Glutamatergic neuron (in vitro differentiated cells): ENCODE measurements at places on chromosomes 6 and 20. TPM values are rescaled to one million over a fixed set of nuclear protein-coding genes. Genes with fewer than 3 reads are reported as not detected.

DNA sequence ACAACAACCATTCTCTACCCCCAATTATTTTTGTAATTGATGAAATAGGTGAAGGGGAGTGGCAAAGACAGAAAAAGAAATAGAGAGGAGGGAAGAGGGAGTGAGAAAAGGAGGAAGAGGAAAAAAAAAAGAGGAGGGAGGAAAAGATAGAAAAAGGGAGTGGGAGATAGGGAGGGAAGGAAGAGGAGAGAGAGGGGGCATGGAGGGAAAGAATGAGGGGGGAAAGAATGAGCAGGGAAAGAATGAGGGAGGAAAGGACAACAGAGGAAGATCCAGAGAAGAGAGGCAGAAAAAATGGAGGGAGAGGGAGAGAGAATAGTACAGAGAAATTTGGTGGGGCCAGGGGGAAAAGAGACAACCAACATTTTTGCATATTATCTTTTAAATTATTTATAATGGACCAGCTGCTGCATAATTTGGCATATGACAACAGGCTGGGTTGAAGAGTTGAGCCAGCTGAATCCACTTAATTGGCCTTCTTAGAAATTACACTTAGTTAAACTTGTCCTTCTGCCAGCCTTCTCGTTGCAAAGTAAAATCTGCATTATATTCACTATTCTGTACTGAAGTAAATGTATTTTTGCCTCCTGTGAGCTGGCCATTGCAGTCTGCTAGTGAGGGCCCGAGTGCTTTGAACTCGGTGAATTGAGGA, 101.0 kb downstream of the ARHGAP18 start:
- DNase-seq = no peak

LY6G6F gene
- not detected for total RNA-seq

FAM50B gene
- 3.6 TPM for total RNA-seq

DNA sequence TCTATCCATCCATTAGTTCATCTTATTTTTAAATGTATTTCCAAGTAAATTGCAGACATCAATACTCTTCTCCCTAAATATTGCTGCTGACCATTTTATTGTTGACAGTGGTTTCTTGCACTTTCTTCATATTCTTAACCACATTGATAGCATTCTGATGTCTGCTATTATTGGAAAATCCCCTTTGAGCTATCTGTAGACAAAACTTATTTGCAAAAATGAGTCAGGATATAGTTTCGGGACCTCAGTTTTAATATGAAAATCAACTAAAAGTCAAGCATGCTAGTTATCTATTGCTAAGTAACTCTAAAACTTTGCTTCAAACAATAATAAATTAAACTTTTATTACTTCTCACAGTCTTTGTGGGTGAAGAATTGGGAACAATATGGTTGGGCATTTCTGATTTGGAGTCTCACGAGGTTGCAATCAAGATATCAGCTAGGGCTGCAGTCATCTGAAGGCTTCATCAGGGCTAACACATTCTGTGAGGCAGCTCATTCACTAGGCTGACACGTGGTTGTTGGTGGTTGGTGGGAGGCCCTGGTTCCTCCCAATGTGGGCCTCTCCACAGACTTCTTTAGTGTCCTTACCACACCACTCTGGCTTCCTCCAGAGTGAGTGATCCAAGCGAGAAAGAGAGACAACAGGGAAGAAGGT, 32.7 kb downstream of the CD109 start:
- no peak for DNase-seq

DNA sequence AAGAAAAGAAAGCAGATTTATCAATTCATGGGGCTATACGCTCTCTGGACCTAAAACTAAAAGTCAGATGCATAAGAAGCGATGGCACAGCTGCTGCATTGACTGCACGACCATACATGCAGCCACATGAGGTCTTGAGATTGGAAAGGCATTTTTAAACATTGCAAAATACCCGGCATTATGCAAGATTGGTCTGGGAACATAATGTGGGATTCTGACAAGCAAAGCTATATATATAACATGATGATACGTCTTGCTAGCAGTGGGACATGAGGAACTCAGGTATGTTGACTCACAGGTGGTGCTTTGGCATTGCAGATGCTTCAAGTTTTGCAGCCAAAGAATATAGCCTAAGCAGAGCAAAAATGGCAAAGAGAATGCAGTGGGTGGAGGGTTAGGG, 55.1 kb downstream of the SAMD3 start:
- no peak for DNase-seq

TMEM244 gene
- total RNA-seq = not detected

GSTA3 gene
- not detected for total RNA-seq

- DNase-seq = peak; percentile 61
These were observed 80.8 kb upstream of the RBM24 start for GRCh38 chr6:17200395-17200794.

- DNase-seq = no peak
These were observed 126.9 kb downstream of the KCNQ5 start for GRCh38 chr6:72748759-72749158.

DNA sequence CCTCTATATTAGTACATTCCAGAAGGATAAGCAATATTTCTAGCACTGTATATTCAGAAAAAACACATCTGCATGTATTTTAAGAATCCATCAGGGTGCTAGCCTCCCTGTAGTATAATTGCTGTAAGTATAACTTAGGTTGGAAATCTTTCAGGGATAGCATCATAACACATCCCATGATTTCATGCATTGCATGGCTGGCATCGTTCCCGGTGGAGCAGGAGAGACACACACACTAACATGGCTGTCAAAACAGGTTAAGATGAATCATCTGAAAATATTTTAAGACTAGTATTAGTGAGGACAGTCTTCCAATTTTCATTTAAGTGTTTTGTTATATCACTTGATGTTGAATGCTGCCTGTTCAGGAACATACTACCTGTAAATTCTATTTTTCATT, 32.1 kb upstream of the CENPW start:
- no peak for DNase-seq

DNA sequence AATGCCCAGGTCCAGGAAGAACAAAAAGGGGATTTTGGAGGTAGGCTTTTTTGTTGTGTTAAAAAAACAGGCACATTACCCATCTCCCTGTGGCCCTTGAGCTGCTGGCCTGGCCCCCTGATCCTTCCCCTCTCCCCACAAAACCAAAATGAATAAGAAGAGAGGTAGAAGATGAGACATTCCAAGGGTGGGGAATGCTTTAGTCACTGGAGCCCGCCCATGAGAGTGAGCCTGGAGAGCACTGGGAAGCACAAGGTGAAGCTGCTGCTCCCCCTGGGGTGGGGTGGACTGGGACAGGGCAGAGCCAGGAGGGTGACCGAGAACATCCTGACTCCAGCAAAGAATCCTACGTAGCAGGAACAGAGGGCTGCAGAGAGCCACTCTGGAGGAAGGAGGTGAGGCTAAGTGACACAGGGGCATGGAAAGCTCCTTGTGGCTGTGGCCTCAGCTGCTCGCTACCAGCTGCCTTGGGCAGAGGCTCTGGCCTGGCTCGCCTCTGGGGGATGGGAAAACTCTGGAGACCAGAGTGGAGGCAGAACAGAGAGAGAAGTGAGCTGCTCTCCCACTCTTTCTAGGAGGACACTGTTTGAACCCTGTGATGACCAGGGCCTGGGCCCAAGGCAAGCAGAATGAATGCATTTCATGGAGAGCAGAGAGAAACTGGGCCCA, 48.3 kb downstream of the AKAP7 start:
- no peak for DNase-seq

- DNase-seq = no peak
These were observed 64.8 kb upstream of the BEND3 start for GRCh38 chr6:107180099-107180498.

GRCh38 chr6:52356017-52356416, 5.9 kb upstream of the PAQR8 start:
- DNase-seq = no peak

OGFRL1 gene
- total RNA-seq = 21.4 TPM

DNA sequence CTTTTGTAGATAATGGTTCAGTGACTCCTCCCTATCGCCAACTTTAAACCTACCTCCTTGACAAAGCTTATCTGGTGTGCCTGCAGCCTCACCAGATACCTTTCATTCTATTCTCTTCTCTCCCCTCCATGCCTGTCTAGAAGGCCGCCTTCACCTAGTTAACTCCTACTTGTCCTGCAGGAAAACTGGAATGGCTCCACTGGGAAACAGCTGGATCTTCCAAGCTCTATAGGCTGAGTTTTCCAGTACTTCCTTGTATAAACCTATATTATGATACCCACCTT, 6.2 kb downstream of the PRKN start:
- DNase-seq = no peak

BPIFB2 gene
- total RNA-seq = not detected

DNA sequence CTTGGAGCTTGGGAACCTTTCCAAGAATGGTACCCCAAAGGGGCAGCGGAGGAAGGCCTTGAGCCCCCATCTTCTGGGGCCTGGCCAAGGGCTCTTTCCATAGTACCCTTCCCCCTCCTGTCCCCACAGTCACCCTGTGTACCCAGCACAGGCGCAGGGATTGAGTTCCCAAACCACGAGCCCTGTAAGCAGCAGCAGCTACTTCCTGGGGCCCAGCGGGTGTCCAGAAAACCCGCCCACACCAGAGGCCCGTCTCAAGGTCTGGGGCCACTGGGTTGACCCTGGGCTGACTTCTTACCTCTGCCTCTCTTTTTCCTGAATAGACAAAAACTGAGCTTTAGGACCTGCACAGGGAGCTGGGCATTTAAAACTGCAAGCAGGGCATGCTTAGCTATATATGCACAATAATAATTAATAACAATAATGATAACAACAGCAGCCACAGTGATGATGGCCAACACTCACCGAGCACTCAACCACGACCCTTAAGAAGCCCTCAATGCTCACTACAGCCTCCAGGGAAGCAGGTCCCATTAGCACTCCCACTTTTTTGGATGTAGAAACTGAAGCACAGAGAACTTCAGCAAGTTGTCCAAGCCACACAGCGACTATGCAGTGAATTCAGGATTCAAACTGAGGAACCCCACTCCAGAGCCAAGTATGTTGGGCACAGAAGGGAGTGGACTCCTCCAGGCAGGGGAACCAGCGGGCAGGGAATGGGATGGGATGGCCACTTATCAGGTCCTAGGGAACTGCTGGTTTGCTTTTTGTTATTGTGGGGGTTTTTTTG, 14.5 kb downstream of the NOL4L start:
- DNase-seq = no peak

POU5F1 gene
- 48.8 TPM for total RNA-seq

NCOA5 gene
- total RNA-seq = 42.9 TPM

- DNase-seq = no peak
These were observed 77.9 kb upstream of the TULP1 start for GRCh38 chr6:35590622-35591066.

DNA sequence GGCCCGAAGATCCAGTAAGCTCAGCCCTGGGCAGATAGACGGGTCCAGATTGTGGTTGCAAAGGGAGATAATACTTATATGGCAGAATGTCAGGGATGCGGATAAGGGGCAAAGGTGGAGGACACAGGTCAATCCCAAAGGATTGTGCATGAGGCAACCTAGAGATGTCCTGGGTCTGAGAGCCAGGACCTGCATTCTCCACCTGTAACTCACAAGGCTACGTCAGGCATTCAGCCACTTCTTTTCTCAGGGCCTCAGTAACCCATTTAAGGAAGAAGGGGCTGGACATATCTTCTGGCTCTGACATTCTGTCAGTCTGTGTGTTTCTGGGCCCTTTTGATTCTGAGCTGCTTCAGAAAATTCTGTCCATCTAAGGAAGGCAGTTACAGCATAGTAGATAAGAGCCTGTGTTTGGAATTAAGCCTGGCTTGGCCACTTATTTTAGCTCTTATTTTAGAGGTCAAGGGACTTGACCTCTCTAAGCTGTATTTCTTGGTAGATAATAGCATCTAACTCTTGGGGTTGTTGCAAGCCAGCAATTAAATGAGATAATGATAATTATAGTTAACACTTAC, 40.2 kb downstream of the CNBD2 start:
- DNase-seq = no peak

- no peak for DNase-seq
These were observed 13.2 kb downstream of the AAR2 start for GRCh38 chr20:36249450-36249849.

ARMH2 gene
- total RNA-seq = 0.54 TPM

SPATS1 gene
- not detected for total RNA-seq

PLCB4 gene
- 28.9 TPM for total RNA-seq

VNN1 gene
- total RNA-seq = not detected

GRCh38 chr6:23526526-23526925, 599.5 kb upstream of the NRSN1 start:
- no peak for DNase-seq

DNA sequence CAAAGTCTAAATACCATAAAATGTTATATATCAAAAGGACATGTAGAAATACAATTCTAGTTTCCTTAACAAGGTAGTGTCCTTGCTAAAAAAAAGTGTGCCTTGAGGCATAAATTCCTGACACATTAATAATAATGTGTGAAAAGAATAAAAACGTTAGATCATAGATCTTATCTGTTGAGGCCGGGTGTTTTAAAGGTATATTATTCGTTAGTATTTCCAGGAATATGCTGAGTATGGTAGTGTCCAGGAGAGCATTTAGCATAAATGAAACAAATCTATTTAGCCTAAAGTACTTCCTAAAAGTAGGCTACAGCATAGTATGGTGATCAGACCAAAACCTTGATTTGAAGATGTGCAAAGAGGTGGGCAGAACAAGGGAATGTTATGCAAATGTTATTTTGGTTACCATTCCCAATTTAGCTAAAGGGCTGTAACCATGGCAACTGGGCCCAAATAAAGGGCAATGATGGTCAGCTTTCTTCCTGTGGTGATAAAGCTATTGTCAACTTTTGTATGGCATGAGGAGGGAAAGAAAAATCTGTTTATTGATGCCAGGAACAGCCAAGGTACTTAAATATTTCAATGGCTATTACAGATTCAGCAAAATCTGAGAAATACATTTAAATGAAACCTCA, 18.9 kb downstream of the MKKS start:
- DNase-seq = no peak

WFDC10B gene
- total RNA-seq = not detected

- no peak for DNase-seq
These were observed 7.3 kb downstream of the THEMIS start for GRCh38 chr6:127893541-127893940.

GRCh38 chr6:90204327-90205056, 92.2 kb downstream of the BACH2 start:
- no peak for DNase-seq

DNA sequence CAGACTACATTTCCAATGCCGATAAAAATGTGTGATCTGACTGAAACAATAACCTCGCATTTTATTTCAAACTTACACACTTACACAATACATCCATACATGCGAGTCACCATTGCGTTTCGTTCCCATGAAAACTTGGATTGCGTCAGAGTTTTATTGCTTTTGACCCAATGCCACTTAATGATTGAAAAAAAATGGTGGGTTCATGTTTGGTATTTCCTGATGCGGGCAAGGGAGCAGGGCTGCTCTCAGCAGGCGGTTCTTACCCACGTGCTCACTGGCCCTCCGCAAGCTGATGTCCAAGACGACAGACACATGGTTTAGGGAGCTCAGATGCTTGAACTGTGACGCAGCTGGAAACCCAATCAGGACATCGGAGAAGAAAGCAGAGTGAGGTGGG, 281.0 kb upstream of the SULF2 start:
- no peak for DNase-seq
